ENCODE measurements at places on chromosomes 1 and 21.
A peak's percentile ranks its signal among the peaks of the same experiment; 100 is the strongest.

DNA sequence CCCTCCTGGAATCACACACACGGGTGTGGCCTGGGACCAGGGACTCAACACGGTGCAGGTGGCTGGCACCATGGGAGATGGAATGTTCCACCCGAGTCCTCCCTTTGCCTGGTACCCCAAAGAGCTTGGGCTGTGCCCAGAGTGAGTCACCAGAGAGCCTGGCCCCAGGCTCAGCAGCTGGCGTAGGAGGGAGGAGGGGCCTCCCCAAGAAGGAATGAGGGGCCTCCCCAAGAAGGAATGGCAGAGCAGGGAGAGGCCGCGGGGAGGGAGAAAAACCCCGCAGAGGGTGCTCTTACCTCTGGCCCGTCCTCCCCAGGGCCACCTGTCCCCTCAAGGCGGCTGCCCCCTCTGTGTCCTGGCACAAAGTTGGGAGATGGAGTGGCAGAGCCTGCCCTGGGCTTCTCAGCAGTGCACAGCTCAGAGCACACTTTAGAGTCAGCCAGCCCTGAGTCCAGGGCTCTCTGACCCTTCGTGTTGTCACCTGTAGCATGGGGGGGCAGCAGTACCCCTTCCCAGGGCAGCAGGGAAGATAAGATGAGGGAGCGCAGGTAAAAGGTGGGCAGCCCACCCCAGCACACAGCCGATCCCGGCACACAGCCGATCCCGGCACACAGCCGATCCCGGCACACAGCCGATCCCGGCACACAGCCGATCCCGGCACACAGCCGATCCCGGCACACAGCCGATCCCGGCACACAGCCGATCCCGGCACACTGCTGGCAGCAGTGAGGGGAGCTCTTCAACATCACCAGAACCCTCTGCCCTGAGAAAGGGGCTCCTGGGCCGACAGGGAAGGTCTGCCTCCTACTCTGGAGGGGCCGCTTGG, 20.2 kb upstream of the KCNAB2 start:
- no peak for DNase-seq

GRCh38 chr1:41789661-41790330, 128.9 kb downstream of the HIVEP3 start:
- DNase-seq: no peak

DNA sequence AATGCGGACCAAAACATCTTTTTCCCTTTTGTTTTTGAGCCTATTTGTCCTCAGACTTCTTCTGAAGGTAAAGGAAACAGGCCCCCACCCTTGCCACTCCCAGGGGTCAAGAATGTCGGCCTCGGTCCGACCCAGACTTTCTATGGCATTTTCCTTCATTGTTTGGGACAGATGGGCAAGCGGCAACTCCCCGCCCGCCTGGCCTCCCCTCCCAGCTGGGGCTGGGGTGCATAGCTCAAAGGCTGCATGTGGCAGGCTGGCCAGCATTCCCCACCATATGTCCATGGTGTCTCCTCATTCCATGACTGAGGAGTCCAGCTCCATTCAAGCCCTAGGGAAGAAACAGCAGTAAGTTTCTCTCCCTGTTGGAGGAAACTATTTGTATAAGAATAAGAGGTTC, 29.4 kb upstream of the TSPEAR start:
- no peak for DNase-seq

GRCh38 chr1:2381741-2382620, 9.4 kb downstream of the MORN1 start:
- peak; percentile 80 for DNase-seq

- DNase-seq: no peak
These were observed 60.4 kb downstream of the KCNN3 start for GRCh38 chr1:154809436-154810413.

- DNase-seq: no peak
These were observed 126.5 kb downstream of the MATN1 start for GRCh38 chr1:30596891-30597290.

- DNase-seq: no peak
These were observed 6.7 kb upstream of the CTSS start for GRCh38 chr1:150772326-150772725.

- DNase-seq: peak; percentile 41
These were observed 52.7 kb upstream of the DIRAS3 start for GRCh38 chr1:68103011-68103545.

- peak; percentile 76 for DNase-seq
These were observed 49.9 kb upstream of the CYP2J2 start for GRCh38 chr1:59976194-59977074.

GRCh38 chr21:19640964-19641363, 1237.4 kb upstream of the TMPRSS15 start:
- DNase-seq: no peak

DNA sequence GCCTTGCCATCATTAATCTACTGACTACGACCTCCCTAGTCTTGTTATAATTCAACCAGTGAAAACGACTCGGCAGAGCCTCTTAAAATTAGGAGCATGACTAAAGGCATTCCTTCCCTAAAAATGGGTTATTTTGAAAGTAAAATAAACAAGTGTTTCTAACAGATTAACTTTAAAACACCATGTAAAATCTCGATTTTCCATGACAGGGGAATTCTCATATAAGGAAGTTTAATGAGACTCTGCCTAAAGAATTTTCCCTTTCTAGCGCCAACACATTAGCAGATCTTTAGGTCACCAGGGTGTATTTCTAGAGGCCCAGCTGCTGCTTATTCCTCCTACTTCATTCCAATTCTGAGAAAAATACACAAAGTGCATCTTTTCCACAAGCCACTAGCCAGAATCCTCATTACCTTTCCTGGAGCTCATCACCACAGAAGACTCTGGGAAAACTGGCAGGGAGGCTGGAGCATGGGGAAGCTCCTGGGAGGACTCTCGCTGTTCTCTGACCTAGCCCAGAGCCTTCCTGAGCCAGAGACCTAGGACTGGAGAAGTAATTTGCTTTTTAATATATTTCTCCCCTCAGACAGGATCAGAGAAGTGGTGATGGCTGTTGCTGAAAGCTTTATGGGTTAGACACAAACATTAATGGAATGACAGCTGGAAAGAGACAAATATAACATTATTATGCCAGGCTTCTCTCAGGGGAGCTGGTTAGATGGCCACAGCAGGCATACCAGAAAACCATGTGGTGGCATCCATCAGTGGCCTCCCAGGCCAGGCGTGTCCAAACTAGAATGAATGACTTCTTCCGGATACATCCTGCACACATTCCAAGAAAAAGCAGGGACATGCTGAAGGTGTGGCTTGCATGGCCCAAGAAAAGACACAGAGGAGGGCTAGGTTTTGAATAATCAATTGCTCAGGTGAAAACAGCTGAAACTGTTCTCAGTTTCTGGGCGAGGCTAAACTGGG, 63.6 kb upstream of the CTTNBP2NL start:
- DNase-seq: no peak

- peak; percentile 47 for DNase-seq
These were observed 28.9 kb upstream of the LAPTM5 start for GRCh38 chr1:30786264-30786991.

DNA sequence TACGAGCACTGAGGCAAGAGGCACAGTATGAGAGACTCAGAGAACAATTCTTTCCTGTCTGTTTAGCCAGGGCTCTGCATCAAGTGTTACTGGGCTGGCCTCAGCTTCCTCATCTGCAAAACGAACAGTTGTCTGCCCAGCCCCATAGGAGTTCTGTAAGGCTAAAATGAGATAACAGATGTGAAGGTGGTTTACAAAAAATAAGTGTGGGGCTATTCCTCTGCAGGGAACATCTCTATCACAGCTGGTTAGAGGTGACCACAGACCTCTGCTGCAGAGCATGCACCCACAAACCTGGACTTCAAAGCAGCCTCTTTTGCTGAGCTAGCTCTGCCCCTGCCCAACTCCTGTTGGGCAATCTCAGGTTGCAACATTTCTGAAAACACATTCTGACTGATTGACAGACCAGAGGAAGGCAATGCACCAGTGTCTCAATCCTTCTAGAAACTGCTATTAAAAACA, 10.5 kb upstream of the OLIG1 start:
- no peak for DNase-seq

- no peak for DNase-seq
These were observed 7.0 kb downstream of the ZBTB8B start for GRCh38 chr1:32471695-32472362.

GRCh38 chr1:218123968-218124367, 161.1 kb upstream of the RRP15 start:
- no peak for DNase-seq

GRCh38 chr1:58440696-58441095, 105.8 kb downstream of the OMA1 start:
- peak; percentile 28 for DNase-seq

- no peak for DNase-seq
These were observed 80.6 kb downstream of the WLS start for GRCh38 chr1:68151690-68152089.

DNA sequence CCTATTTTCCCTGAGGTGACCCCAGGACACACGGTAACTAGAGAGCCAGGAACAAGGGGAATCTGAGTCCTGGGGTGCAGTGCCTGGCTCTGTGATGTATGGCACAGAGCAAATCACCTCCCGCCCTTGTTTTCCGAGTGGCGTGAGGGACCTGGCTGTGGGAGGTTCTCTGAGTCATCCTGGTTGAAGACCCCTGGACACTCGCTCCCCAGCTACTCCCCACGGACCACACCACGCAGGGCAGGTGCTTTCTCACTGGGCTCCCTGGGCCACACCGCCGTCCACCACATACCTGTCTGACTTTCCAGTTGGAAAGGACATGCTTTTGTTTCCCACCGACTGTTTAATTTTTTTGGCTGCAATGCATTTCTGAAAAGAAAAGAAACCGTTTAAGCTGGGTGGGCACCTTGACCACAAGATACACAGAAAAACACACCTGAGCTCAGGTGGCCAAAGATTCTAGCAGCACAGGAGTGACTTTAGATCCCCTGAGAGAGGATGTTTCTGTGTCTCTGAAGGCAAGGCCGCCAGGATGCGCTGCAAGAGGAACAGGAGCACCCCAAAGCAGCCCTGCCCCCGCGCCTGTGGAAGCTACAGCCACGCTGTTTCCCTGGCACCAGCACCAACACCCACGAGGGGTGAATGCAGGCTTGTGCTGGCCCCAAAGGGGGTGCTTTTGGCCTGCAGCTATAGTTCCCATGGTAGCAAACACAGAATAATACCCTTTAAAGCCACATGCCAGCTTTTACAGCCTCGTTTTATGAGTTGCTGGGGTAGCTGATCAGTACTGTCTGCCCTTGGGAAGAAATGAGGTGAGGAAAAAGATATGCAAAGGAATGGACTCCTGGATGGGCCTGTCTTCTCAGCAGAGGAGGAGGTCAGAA, 8.1 kb upstream of the SRM start:
- DNase-seq: no peak
